ENCODE measurements at places on chromosomes 13 and 19. TPM values are rescaled to one million over a fixed set of nuclear protein-coding genes. Genes with fewer than 3 reads are reported as not detected.

EPSTI1 gene
- 30.7 TPM for total RNA-seq

DNA sequence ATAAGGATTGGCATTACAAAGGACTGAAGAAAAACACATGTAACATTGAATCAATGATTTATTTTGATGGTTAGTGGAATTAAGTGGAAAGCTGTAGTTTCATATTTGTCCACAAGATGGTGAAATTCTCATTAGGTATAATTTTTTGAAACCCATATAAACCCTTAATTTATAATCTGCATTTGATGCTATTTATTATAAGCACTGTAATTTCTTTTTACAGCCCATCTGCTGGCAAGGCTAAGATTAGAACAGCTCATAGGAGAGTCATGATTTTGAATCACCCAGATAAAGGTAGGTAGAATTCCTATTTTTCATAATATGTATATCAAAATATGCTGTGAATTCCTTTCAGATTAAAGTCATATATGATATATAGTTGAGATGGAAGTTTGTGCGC is 62.2 kb downstream of the DNAJC15 start:
- H3K36me3 ChIP-seq: peaks cover 42% of the 10 kb centered on the region
- H3K27ac ChIP-seq: no peak overlapping the region
- no peak overlapping the region for H3K4me3 ChIP-seq
- DNase-seq: no peak
- H3K4me1 ChIP-seq: peaks cover 16% of the 10 kb centered on the region
- H3K27me3 ChIP-seq: no peaks in the 10 kb centered on the region

DNA sequence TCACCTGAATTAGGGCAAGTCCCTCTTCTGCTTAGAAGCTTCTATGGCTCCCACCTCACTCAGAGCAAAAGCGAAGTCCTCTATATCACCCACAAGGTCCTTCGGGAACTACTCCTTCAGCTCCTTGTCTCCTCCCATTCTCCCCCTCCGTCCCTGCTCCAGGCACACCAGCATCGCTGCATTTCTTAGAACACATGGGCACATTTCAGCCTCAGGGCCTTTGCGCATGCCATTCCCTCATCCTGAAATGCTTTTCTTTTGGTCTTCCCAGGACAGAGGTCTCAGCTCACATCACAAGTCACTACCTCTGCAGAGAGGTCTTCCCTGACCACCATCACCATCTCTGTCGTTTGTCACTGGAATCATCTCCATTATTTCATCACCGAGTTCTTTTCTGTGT is 4.0 kb downstream of the S1PR5 start:
- no peak for DNase-seq
- H3K4me3 ChIP-seq: no peak overlapping the region
- H3K4me1 ChIP-seq: peaks cover 18% of the 10 kb centered on the region
- H3K27ac ChIP-seq: no peak overlapping the region
- H3K36me3 ChIP-seq: no peaks in the 10 kb centered on the region
- H3K27me3 ChIP-seq: peaks cover 39% of the 10 kb centered on the region

- no peak for DNase-seq
- no peaks in the 10 kb centered on the region for H3K36me3 ChIP-seq
- no peaks in the 10 kb centered on the region for H3K27me3 ChIP-seq
These were observed 41.5 kb upstream of the TSHZ3 start for GRCh38 chr19:31390711-31391110.

GRCh38 chr13:33917190-33917589 is 99.2 kb downstream of the RFC3 start:
- H3K4me3 ChIP-seq: no peak overlapping the region
- no peaks in the 10 kb centered on the region for H3K4me1 ChIP-seq
- no peak overlapping the region for H3K27ac ChIP-seq
- no peaks in the 10 kb centered on the region for H3K27me3 ChIP-seq

GRCh38 chr13:43472980-43473379 is 313.8 kb downstream of the ENOX1 start:
- no peak for DNase-seq
- no peaks in the 10 kb centered on the region for H3K4me1 ChIP-seq
- no peak overlapping the region for H3K27ac ChIP-seq

DNA sequence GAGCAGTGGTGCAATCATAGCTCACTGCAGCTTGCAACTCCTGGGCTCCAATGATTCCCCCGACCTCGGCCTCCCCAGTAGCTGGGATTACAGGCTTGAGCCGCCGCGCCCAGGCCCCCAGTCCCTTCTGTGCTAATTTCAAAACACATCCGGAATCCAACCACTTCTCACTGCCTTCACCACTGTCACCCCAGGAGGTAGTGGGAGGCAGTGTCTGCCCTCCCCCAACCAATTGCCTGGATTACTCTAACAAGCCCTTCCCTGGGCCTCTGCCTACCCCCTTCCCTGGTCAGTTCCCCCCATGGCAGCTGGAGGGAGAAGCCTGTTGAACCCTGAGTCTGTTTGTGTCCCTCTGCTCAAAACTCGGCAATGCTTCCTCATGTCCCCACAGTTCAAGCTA is 2.3 kb downstream of the PRAM1 start:
- no peak overlapping the region for H3K27ac ChIP-seq
- no peaks in the 10 kb centered on the region for H3K36me3 ChIP-seq
- H3K27me3 ChIP-seq: no peaks in the 10 kb centered on the region
- no peak overlapping the region for H3K4me3 ChIP-seq
- H3K4me1 ChIP-seq: peaks cover 18% of the 10 kb centered on the region

- DNase-seq: no peak
- H3K27me3 ChIP-seq: peaks cover 9% of the 10 kb centered on the region
- H3K27ac ChIP-seq: no peak overlapping the region
- H3K36me3 ChIP-seq: no peaks in the 10 kb centered on the region
These were observed 244.2 kb upstream of the SOX21 start for GRCh38 chr13:94956417-94957110.

DNA sequence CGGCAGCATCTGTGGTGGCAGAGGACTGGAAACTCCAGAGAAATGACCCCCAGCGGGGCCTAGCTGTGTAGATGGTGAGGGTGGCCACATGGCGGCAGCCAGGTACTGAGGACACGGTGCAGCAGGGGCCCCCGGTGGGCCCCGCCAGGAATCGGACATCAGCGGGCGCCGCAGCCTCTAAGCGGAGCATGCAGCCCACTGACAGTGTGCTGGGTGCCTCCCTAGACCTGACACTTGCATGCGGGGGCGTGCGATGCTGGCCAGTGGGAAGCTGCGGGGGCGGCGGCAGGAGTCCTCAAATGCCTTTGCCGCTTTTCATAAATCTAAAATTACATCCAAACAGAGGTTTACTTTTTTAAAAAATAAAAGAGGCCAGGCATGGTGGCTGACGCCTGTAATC is 16.1 kb downstream of the ADAT3 start:
- no peaks in the 10 kb centered on the region for H3K27me3 ChIP-seq
- no peak for DNase-seq
- H3K4me3 ChIP-seq: no peak overlapping the region
- H3K4me1 ChIP-seq: peaks cover 12% of the 10 kb centered on the region

DNA sequence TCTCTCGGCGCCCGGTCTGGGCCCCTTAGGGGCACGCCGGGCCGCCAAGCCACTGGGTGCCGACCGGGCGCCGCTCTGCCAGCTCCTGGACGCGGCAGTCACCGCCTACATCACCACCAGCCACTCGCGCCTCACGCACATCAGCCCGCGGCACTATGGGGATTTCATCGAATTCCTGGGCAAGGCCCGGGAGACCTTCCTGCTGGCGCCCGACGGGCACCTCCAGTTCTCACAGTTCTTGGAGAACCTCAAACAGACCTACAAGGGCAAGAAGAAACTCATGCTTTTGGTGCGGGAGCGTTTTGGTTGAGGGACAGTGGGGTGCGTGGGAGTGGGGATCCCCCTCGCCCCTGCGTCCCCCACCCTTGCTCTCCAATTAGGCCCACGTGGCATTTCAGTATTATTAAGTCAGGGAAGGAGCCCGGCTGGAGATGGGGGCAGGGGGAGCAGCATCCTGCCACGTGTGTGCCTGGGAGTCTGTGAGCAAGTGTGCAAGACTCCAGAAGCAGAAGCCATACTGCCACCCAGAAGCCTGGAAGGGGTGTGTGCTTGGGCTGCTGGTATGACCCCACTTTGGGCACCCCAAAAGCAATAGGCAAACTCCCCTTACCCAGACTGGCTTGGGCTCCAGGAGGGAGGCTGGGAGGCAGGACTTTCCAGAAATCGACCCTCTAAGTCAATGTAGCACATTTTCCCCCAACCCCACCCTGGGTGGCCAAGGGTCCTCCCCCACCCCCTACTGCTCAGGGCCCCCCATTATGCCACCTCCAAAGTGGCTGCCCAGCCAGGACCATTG is 35.7 kb downstream of the ZSWIM4 start:
- no peak for DNase-seq
- H3K4me1 ChIP-seq: peaks cover 23% of the 10 kb centered on the region
- no peak overlapping the region for H3K4me3 ChIP-seq

- H3K4me3 ChIP-seq: no peak overlapping the region
- H3K4me1 ChIP-seq: peaks cover 10% of the 10 kb centered on the region
- no peak for DNase-seq
- H3K27me3 ChIP-seq: no peaks in the 10 kb centered on the region
- H3K36me3 ChIP-seq: peaks cover 6% of the 10 kb centered on the region
These were observed 8.6 kb downstream of the KDM4B start for GRCh38 chr19:4977299-4978174.

- H3K27me3 ChIP-seq: no peaks in the 10 kb centered on the region
- peaks cover 11% of the 10 kb centered on the region for H3K4me1 ChIP-seq
- DNase-seq: peak; percentile 32
These were observed 36.3 kb downstream of the MCF2L start for GRCh38 chr13:113005076-113005865.

- DNase-seq: no peak
- no peak overlapping the region for H3K4me3 ChIP-seq
- H3K27ac ChIP-seq: peak overlapping the region; percentile 22
- H3K27me3 ChIP-seq: no peaks in the 10 kb centered on the region
These were observed 13.5 kb upstream of the FKRP start for GRCh38 chr19:46732172-46732938.

DNAAF3 gene
- 0.72 TPM for total RNA-seq

DNA sequence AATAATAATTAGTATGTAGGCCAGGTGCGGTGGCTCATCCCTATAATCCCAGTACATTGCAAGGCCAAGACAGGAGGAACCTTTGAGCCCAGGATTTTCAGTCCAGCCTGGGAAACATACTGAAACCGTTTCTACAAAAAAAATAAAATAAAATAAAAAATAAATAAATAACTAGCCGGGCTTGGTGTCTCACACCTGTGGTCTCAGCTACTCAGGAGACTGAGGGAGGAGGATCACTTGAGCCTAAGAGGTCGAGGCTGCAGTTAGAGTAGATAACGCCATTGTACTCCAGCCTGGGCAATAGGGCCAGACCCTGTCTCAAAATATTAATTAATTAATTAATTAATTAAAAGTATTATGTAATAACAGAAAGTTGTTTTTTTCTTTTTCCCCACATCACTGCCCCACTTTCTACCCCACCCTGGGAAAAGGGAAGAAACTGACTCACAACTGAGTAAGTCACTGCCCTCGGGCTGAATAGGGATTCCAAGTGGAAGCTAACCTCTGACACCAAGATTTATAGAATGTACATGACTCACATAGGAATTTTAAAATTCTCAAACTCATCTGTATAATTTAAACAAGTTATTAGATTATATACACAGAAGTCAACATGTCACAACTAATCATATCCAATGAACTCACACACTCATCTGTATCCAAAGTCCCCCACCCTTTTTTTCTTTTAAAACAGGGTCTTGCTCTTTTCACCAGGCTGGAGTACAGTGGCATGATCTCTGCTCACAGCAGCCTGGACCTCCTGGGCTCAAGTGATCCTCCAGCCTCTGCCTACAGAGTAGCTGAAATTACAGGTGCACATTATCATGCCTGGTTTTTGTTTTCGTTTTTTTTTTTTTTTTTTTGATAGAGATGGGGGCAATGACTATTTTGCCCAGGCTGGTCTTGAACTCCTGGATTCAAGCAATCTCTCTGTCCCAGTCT is 12.5 kb downstream of the ZNF611 start:
- no peaks in the 10 kb centered on the region for H3K27me3 ChIP-seq
- H3K4me3 ChIP-seq: no peak overlapping the region
- H3K27ac ChIP-seq: no peak overlapping the region
- no peak for DNase-seq
- H3K36me3 ChIP-seq: peaks cover 74% of the 10 kb centered on the region

- H3K4me3 ChIP-seq: no peak overlapping the region
- H3K36me3 ChIP-seq: no peaks in the 10 kb centered on the region
- no peak for DNase-seq
- no peak overlapping the region for H3K27ac ChIP-seq
- no peaks in the 10 kb centered on the region for H3K27me3 ChIP-seq
These were observed 7.3 kb upstream of the F7 start for GRCh38 chr13:113098162-113098732.

HIPK4 gene
- total RNA-seq: 0.09 TPM

FCGBP gene
- 4.9 TPM for total RNA-seq

DNA sequence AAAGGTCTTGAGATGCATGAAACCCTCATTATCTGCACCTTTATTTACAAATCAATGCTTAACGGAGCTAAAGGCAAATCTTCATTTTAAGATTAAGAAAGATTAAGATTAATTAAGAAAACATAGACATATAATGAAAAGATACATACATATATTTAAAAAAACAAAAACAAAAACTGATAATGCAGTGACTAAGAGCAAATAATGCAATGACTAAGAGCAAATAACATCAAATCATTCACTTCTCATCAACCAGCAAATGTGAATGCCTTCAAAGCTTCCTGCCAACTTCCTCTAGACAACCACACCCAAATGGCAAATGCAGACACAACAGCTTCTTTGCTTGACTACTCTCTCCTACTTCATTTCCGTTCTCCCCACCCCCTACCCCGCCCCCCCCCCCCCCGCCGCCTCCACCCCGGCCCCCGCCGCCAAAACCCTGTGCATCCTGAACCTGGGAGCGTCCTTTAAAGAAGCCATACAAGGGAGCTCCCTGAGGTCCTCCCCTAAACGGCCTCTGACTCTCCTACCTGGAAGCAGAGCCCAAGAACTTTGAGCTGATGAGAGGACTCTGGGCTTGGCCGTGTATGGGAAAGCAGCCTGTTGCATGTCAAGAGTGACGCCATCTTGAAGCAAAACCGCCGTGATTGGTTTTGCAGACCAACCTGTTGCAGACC is 24.5 kb downstream of the TEX101 start:
- H3K4me1 ChIP-seq: peaks cover 42% of the 10 kb centered on the region
- H3K27me3 ChIP-seq: no peaks in the 10 kb centered on the region
- peak overlapping the region; percentile 78 for H3K27ac ChIP-seq
- no peak overlapping the region for H3K4me3 ChIP-seq
- DNase-seq: peak; percentile 39

DNA sequence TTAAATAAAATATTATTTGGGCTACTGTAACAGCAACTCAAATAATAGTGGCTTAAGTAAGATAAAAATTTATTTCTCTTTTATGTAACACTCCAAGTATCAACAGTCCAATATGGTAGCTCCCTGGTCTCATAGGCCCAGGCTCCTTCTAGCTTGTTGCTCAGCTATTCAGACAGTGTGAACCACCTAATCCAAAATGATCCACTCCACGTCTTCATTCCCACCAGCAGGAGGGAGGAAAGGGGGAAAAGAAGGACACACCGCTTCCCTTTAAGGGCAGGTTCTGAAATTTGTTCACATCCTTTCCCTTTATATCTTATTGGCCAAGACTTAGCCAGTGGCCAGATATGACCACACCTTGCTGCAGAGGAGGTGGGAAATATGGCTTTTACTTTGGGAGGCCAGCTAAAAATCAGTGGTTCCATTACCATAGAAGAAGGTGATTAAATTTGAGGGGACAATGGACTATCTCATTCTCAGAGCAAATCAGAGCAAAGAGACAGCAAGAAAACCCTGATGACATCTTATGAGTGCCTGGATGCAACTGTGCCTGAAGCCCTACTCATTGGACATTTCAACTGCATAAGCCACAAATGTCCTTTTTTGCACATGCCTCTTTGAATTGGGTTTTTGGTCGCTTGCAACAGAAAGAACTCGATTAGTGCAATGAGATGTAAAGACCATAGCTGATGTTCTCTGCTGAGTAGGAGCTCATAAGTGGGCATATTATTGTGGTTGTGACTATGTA is 7.0 kb upstream of the EPOR start:
- peaks cover 4% of the 10 kb centered on the region for H3K4me1 ChIP-seq
- H3K27me3 ChIP-seq: peaks cover 3% of the 10 kb centered on the region
- H3K27ac ChIP-seq: no peak overlapping the region
- H3K36me3 ChIP-seq: no peaks in the 10 kb centered on the region
- no peak for DNase-seq

MIA gene
- total RNA-seq: not detected

ZFP14 gene
- total RNA-seq: 1.4 TPM

Measured in activated CD4-positive, alpha-beta T cell treated with anti-CD3 and anti-CD28 coated beads for 36 hours (primary cell).